Brain pericyte (primary cell): ENCODE measurements at places on chromosomes 1 and 21.

- no peak for DNase-seq
Observed at GRCh38 chr1:96358057-96358456, 363.5 kb upstream of the PTBP2 start.

GRCh38 chr1:108880850-108881249 lies 4.1 kb downstream of the GPSM2 start:
- DNase-seq = no peak

DNA sequence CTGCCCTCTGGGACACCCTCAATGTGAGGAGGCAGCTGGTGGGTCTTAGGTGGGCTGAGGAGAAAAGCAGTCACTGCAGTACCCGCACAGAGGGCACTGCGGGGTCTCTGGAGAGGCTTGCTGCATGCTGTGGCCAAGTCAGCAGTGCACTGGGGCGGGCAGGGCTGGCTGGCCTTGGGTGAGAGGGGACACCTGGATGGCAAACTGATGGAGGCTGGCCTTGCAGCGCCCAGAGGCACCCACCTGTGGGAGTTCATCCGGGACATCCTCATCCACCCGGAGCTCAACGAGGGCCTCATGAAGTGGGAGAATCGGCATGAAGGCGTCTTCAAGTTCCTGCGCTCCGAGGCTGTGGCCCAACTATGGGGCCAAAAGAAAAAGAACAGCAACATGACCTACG lies 3.2 kb downstream of the ELF3 start:
- DNase-seq = no peak

GRCh38 chr1:87642581-87643221 lies 314.0 kb downstream of the LMO4 start:
- no peak for DNase-seq

DNA sequence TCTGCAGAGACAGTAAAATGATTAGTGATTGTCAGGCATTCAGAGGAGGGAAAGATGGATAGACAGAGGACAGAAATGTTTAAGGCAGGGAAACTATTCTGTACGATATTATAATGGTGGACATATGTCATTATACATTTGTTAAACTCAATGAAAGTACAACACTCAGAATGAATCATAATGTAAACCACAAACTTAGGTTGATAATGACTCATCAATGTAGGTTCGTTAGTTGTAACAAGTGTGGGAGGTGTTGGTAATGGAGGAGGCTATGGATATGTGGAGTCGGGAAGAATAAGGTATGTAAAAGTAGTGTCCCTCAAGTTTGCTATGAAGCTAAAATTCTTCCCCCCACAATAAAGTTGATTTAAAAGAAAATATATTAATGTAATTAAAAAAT lies 455.0 kb downstream of the BRINP3 start:
- no peak for DNase-seq
